ENCODE measurements at places on chromosomes 11 and 22.

DNA sequence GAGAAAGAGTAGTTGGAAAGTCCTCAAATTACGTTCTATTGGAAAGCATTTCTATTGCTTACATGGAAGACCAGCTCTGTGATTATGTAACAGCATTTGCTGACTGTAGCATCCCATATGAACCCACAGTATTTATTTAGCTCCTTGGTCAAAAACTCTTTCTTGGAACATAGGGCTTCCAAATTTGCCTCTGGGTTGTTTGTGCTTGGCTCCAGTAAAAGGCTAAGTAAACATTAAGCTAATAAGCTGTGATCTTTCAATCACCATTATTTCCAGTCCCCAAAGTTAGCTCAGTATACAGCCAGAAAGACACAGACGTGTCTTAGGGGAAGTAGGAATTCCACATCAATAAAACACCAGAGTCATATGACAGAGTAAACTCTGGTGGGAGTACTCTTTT lies 668.8 kb downstream of the DLG2 start:
- DNase-seq = no peak

GRCh38 chr11:10728789-10729472 lies 22.1 kb upstream of the CTR9 start:
- DNase-seq = no peak

- DNase-seq = no peak
These were observed 14.7 kb upstream of the MFRP start for GRCh38 chr11:119361056-119361787.

GRCh38 chr11:130066338-130066737 lies 3.4 kb upstream of the APLP2 start:
- no peak for DNase-seq

- no peak for DNase-seq
These were observed 86.4 kb upstream of the GRK3 start for GRCh38 chr22:25478111-25478510.

GRCh38 chr11:1128311-1129142 lies 29.2 kb upstream of the MUC5AC start:
- DNase-seq = no peak

DNA sequence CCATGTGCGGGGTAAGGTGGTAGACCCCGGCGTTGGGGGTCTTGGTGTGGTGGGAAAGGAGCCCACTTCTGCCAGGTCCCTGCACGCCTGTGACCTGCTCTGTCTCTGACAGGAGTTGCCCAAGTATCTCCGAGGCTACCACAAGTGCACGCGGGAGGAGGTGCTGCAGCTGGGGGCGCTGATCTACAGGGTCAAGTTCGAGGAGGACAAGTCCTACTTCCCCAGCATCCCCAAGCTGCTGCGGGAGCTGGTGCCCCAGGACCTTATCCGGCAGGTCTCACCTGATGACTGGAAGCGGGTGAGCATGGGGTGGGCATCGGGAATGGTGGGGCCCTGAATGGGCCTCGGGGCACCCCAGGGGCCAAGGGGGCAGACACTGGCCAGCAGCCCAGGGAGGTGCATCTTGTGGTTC lies 83.0 kb downstream of the MYO7A start:
- DNase-seq = no peak

- no peak for DNase-seq
These were observed 122.2 kb downstream of the COMMD9 start for GRCh38 chr11:36167073-36167472.

DNA sequence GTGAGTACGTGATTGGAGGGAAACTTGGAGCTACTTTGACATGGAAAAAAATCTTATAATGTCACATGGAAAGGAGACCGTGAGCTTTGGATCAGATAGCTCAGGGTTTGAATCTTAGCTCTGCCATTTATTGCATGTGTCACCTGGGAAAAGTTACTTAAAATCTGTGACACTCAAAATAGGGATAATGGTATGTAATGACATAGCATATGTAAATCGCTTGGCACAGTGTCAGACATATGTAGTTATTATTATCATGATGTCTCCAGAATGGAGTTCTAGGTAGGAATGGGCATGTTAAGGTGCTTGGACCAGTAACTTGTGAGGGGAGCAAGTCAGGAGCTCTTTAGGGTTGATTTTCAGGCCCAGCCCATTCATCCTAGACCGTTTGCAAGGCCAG lies 75.8 kb downstream of the GRIK4 start:
- DNase-seq = no peak

DNA sequence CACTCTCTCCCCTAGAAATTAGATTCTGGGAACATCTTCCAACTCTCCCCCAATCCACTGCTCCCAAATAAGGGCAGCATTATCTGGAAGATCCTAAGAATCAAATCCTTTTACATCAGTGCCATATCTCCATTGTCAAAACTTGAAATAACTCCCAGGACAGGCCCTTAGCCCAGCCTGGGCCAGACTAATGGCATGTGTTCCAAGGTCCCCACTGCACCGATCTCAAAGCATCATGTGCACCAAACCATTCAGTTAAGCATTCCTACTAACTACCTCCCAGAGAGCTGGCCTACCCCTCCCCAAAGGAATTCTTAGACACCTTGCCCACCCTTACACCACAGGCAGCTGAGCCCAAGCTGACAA lies 44.2 kb upstream of the POU2AF1 start:
- no peak for DNase-seq

- no peak for DNase-seq
These were observed 25.6 kb downstream of the MMP13 start for GRCh38 chr11:102929972-102930371.

GRCh38 chr11:62664405-62665074 lies 470 bp downstream of the C11orf98 start:
- DNase-seq = no peak

DNA sequence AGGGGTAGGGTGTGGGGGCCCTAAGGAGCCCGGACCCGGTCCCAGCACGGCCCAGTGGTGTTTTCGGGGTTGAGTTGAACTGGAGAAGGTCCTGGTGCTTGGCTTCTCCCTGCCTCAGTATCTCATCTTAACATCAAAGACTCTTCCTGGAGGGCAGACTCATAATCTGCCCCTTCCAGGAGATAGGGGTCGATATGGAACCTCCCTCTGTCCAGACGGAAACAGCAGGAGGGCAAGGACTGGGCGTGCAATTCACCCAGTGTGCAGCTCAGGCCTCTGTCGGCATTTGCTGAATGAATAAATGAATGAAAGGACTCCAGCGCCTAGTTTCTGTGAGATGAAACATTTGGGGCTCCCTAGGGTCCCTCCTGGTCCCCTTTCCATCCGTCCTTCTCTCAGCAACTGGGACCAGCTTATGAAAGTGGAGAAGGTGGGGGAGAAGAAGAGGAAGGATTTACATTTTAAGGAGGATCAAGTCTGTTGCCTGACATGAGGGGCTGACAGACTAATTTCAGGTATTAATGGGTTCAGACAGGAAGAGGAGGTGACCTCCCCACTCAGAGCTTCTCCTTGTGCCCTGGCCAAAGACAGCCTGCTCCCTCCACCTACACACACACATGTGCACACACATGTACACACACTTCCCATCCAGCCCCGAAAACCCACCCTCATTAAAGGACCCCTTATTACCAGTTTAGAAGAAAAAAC lies 1.1 kb upstream of the SHISA8 start:
- no peak for DNase-seq

GRCh38 chr22:46948411-46949144 lies 186.1 kb downstream of the TBC1D22A start:
- DNase-seq = no peak

DNA sequence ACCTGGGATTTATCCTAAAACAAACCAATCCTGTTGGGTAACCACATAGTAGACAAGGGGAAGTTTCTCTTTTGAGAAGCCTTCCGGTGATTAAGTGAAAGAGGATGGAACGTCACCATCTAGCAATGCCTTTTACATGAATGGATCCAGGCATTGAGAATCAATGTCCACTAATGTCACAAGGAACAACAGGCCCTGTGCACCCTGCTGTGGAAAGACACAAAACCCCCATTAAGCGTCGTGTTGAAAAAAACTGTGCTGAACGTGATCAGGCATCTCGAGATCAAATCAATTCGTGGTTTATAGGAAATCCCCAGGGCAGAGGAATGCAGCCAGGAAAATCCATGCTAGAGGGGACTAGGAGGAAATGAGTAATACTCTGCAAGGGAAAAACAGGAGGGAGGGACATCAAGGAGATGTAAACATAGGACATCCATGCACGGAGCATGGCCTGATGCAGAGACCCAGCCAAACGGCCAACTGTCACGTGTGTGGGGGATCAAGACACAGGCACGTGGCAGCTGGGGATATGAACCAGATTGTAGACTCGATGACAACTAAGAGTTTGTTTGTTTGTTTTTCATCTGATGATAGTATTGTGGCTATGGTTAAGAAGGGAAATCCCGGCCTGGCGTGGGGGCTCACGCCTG lies 38.6 kb upstream of the CARS1 start:
- DNase-seq = no peak

GRCh38 chr11:26700574-26701235 lies 21.2 kb downstream of the SLC5A12 start:
- DNase-seq = no peak

DNA sequence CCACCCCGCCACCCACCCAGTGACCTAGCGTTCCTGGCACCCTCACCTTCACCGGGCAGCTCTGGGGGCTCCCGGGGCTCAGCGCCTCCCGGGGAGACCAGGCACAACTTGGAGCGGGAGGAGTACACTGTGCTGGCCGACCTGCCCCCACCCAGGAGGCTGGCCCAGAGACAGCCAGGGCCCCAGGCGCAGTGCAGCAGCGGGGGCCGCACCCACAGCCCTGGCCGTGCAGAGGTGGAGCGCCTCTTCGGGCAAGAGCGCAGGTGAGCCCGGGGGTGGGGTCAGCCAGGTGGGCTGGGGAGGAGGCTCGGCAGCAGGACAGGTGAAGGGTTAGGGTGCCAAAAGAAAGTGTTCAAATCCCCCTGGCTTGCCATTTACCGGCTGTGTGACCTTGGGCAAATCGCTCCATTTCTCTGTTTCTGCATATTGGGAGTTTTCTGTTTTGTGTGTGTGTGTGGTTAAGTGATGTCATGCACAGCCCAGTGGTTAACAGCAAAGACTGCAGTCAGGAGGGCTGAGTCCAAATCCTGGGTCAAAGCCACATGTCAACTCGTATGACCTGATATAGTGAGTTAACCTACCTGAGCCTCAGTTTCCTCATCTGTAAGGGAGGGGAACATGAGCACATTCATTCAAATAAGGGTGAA lies 29.5 kb downstream of the TRIOBP start:
- DNase-seq = no peak

DNA sequence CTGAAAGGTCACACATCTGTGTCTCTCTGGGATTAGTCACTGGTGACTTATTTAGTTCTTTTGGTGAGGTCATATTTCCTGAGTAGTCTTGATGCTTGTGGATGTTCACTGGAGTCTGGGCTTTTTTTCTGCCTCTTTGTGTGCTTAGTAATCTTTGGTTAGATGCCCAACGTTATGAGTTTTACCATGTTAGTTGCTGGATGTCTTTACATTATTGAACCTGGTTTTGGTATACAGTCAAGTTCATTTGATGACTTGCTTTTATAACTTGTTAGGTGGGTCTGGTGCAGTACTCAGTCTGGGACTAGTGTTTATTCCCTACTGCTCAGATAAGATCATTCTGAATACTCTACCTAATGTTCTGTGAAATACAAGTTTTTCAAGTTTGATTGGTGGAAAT lies 26.2 kb upstream of the SLC37A2 start:
- DNase-seq = no peak

DNA sequence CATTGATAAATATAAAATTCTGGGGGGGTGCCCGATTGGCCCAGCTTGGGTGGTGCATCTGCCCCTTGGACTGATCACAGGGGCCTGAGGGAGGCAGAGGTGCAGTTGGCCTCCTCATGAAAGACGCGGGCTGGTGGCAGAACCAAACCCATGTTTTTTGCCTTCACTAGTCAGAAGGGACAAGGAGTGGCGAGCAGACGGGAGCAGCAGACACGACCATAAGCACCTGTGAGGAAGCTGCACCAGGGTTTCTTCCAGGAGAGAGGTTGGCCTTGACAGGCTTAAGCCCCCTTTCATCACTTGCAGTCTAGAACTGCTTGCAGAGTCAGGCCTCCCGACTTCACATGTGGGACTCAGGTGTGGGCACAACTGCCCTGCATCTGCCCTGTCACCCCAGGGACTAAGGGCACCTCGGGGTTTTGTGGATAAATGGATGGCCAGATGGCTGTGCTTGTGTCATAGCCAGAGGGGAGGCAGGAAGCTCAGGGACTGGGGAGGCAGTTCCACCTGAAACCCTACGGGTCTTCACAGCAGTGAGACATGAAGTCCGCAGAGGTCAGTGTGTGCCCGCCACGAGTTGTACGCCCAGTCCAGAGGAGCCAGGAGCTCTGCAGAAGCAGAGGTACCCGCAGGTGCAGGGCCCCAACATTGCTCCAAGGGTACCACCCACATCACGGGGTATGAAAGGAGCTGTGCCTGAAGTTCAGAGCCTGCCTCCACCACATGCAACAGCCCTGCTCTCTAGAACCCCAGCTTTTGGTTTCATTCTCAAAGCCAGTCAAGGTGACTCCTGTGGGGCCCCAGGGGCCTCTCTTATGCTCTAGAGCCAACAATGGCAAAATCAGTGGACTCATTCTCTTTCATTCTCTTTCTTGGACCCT lies 18.2 kb upstream of the SYT13 start:
- DNase-seq = no peak

GRCh38 chr22:44246615-44247326 lies 66.0 kb downstream of the SHISAL1 start:
- no peak for DNase-seq

- DNase-seq = no peak
These were observed 9.0 kb upstream of the APOBEC3A start for GRCh38 chr22:38948181-38948940.

GRCh38 chr11:70463478-70464255 lies 65.3 kb downstream of the CTTN start:
- DNase-seq = no peak

- DNase-seq = no peak
These were observed 339.7 kb upstream of the B3GAT1 start for GRCh38 chr11:134751766-134752165.

DNA sequence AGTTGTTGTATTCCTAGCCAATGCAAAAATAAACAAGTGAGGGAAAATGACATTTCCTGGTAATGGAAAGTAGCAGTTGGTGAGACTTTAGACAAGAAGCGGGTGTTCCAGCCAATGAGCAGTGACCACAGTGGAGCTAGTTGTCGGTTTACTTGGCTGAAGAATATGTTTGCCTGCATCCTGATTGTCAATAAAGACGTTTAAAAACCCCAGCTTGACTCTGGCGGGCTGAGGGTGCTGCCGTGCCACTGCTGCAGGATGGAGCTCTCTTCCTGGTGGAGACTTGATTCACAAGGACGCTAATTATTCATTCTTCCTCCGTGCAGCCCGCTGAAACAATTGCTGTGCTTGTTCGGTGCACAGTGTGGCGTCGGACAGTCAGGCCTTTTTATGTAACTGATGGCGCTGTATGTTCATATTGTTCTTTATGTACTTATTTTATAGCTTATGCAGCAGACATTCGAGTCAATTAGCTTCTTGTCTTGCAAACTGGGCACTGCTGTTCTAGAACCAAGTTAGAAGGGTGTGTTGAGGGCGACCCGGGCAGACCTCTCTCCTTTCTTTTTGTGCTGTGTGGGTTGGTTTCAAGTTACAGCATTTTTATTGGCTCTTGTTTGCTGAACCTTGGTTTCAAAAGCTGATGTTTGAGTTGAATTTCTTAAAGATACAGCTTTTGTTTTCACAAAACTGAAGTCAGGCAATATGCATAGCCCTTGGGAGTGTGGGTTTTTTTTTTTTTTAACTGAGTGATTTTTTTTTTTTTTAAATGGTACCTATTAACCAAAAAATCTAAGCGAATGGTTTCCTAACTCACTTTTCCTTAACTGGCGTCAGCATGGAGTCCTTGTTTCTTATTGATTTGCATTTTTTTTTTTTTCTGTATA lies 153.9 kb downstream of the TEAD1 start:
- DNase-seq = no peak

GRCh38 chr11:32847511-32847910 lies 17.8 kb downstream of the PRRG4 start:
- no peak for DNase-seq
